Transverse colon (tissue), 4 donors: ENCODE measurements at places on chromosomes 7 and 10.

- no peak for DNase-seq
- no peak overlapping the region for H3K27ac ChIP-seq
- no peaks in the 10 kb centered on the region for H3K36me3 ChIP-seq
Observed at GRCh38 chr7:94253686-94254085, 141.0 kb upstream of the COL1A2 start.

DNA sequence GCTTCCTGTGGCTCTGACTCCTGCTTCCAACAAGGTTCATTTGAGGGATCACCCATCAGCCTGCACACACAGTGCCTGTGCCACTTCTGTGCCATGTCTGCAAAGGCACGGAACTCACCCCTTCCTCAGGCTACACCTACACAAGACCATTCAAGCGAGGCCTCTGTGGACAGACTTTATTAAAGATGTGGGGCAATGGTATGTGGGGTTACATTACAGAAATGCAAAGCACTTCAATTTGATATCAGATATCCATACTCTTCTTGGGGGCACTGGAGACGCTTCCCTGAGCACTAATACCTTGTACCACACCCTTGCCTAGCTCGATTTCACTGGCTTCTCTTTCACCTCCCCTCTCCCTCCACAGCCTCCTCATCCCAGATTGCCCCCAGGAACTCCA is 84.4 kb upstream of the FGL2 start:
- H3K4me3 ChIP-seq: no peak overlapping the region
- no peaks in the 10 kb centered on the region for H3K4me1 ChIP-seq
- no peak for DNase-seq
- H3K27me3 ChIP-seq: no peaks in the 10 kb centered on the region
- no peak overlapping the region for H3K27ac ChIP-seq
- no peaks in the 10 kb centered on the region for H3K36me3 ChIP-seq

DNA sequence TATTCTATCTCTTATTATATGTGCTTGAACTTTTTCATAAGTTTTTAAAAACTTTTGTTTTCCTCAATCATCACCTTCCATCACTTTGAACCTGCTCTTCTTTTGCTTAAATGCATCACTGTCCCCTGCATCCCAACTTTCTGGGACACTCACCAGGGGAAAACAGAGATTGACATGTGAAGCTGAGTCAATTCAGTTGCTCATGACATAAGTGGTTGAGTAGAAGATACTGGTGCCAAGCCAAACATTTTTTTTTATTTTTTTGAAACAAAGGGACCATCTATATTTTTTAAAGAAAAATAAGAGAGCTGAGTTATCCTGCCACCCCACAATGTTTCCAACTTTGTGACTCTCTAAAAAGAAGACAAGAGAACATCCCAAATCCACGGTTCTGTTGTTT is 61.8 kb upstream of the AHR start:
- H3K4me3 ChIP-seq: no peak overlapping the region
- no peaks in the 10 kb centered on the region for H3K36me3 ChIP-seq
- H3K27me3 ChIP-seq: no peaks in the 10 kb centered on the region
- H3K27ac ChIP-seq: no peak overlapping the region
- H3K4me1 ChIP-seq: peaks cover 8% of the 10 kb centered on the region

- H3K27me3 ChIP-seq: no peaks in the 10 kb centered on the region
- peak overlapping the region; percentile 88 for H3K4me3 ChIP-seq
- peak; percentile 31 for DNase-seq
- peaks cover 8% of the 10 kb centered on the region for H3K4me1 ChIP-seq
- peaks cover 8% of the 10 kb centered on the region for H3K36me3 ChIP-seq
Observed at GRCh38 chr10:3172081-3172445, 519 bp downstream of the PITRM1 start.

- no peaks in the 10 kb centered on the region for H3K27me3 ChIP-seq
- H3K4me1 ChIP-seq: peaks cover 15% of the 10 kb centered on the region
- peak overlapping the region; percentile 99 for H3K27ac ChIP-seq
- H3K36me3 ChIP-seq: no peaks in the 10 kb centered on the region
- DNase-seq: no peak
Observed at GRCh38 chr7:33061282-33061937, 1.2 kb downstream of the NT5C3A start.

GRCh38 chr7:106049139-106049752 is 62.9 kb downstream of the SYPL1 start:
- no peaks in the 10 kb centered on the region for H3K36me3 ChIP-seq
- no peaks in the 10 kb centered on the region for H3K27me3 ChIP-seq
- H3K4me3 ChIP-seq: no peak overlapping the region

- H3K4me1 ChIP-seq: no peaks in the 10 kb centered on the region
- no peak overlapping the region for H3K4me3 ChIP-seq
- H3K27ac ChIP-seq: no peak overlapping the region
- H3K27me3 ChIP-seq: no peaks in the 10 kb centered on the region
- DNase-seq: no peak
- H3K36me3 ChIP-seq: no peaks in the 10 kb centered on the region
Observed at GRCh38 chr7:49255054-49255453, 330.7 kb downstream of the CDC14C start.

DNA sequence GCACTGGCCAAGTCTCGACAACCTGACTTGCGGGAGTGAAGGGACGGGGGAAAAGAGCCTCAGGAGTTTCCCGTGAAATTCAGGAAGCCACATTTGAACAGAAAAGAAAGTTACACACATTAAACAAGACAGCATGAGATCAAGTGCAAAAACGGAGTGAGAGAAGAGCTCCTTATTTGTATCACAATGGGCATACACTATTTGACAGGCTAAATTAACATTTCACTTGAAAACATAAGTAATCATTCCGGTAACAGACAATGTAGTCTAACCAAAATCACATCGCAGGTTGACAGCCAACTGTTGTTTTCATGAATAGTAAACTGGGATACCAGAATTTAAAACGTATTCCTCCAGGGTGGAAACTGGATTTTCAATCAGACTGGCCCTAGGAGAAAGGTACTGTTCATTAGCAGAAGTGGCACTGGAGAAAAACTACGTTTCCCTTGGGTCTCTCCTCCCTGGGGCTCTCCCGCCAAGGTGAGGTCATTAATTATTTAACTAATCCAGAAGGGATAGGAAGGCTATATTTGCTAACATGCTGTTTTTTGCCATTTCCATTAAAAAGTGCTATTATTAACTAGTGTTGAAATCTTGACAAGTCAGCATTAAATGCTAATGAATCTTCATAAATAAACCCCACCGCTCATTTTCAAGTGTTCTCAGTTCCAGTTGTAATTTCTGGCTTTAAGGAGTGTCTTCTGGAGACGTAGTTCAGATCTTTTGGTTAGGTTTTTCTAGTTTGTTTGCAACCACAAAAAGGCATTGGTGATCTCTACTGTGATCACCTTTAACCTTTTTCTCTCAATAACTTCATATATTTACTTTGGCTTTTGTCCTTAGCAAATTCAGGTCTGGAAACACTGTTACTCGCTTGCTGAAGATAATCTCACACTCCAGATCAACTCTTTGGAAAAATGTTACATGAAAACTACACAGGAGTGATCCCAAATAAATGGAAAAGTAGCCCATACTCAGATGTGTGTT is 25.1 kb downstream of the RHEB start:
- no peak overlapping the region for H3K27ac ChIP-seq
- no peak for DNase-seq
- H3K36me3 ChIP-seq: no peaks in the 10 kb centered on the region
- H3K27me3 ChIP-seq: no peaks in the 10 kb centered on the region

GRCh38 chr10:20147684-20148083 is 331.5 kb downstream of the PLXDC2 start:
- DNase-seq: no peak
- no peaks in the 10 kb centered on the region for H3K27me3 ChIP-seq
- H3K27ac ChIP-seq: no peak overlapping the region

- DNase-seq: no peak
- H3K4me3 ChIP-seq: no peak overlapping the region
- H3K27me3 ChIP-seq: no peaks in the 10 kb centered on the region
- no peak overlapping the region for H3K27ac ChIP-seq
Observed at GRCh38 chr10:64060389-64060788, 539.2 kb downstream of the REEP3 start.

DNA sequence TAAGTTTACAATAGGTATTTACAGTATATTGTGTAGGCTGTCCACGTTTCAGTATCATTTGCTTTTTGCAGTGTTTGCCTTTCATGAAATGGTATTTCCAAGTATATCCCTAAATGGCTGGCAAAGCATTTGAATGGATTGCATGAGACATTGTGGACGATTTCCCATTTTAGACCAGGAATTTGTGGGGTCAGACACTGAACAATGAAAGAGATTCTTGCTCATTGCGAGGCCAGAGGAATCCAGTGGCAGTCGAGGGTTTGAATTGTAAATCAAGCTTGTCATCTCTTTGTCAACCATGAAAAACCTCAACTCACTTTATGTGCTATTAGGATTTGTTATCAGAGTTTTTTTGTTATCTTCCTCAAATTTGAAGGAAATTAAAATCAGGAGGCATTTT is 70.8 kb downstream of the CREB5 start:
- no peaks in the 10 kb centered on the region for H3K27me3 ChIP-seq
- no peak overlapping the region for H3K4me3 ChIP-seq
- no peaks in the 10 kb centered on the region for H3K36me3 ChIP-seq
- DNase-seq: no peak

DNA sequence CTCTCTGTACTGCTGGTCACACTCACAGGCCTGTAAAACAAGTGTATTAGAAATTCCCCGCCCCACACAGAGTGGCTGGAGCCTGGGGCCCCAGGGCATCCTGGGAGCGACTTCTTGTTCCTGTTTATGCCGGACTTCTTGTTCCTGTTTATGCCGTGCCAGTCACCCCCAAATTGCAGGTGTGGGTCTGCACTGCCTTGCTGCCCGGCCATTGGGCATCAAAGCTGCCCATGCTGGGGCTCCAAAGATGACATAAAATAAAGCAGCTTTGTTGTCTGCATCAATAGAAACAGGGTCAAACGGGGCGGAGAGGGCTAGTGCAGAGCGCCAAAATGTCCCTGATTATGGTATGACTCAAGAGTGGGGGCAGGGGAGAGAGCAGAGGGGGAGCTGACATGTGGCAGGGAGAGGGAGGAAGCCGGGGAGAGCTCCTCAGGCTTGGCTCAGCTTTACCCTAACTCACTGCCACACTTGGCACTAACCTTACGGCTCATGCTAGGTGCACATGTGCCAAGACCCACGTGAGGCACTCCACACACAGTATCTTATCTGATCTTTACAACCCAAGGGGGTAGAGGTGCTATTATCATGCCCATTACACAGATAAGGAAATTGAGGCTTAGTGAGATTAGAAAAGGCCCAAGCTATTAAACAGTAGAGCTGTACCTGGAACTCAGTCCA is 98.4 kb downstream of the PIP4K2A start:
- peak; percentile 65 for DNase-seq
- no peaks in the 10 kb centered on the region for H3K27me3 ChIP-seq

GRCh38 chr7:81187753-81188152 is 268.9 kb upstream of the SEMA3C start:
- H3K27ac ChIP-seq: no peak overlapping the region
- DNase-seq: no peak
- no peaks in the 10 kb centered on the region for H3K36me3 ChIP-seq
- H3K4me3 ChIP-seq: no peak overlapping the region

- no peaks in the 10 kb centered on the region for H3K4me1 ChIP-seq
- no peak overlapping the region for H3K27ac ChIP-seq
- H3K27me3 ChIP-seq: no peaks in the 10 kb centered on the region
- H3K36me3 ChIP-seq: no peaks in the 10 kb centered on the region
Observed at GRCh38 chr7:8092140-8092539, 123.5 kb downstream of the GLCCI1 start.

- H3K4me3 ChIP-seq: no peak overlapping the region
- peak; percentile 41 for DNase-seq
- peak overlapping the region; percentile 65 for H3K27ac ChIP-seq
- H3K36me3 ChIP-seq: peaks cover 15% of the 10 kb centered on the region
- H3K27me3 ChIP-seq: no peaks in the 10 kb centered on the region
Observed at GRCh38 chr7:158782761-158783401, 46.4 kb downstream of the ESYT2 start.

GRCh38 chr10:6678956-6679355 is 98.9 kb upstream of the PRKCQ start:
- H3K27ac ChIP-seq: no peak overlapping the region
- DNase-seq: no peak
- H3K27me3 ChIP-seq: peaks cover 13% of the 10 kb centered on the region
- H3K4me3 ChIP-seq: no peak overlapping the region
- no peaks in the 10 kb centered on the region for H3K36me3 ChIP-seq

- DNase-seq: no peak
- no peak overlapping the region for H3K4me3 ChIP-seq
- no peaks in the 10 kb centered on the region for H3K4me1 ChIP-seq
- H3K27ac ChIP-seq: no peak overlapping the region
Observed at GRCh38 chr7:154546946-154547587, 455.9 kb downstream of the PAXIP1 start.

DNA sequence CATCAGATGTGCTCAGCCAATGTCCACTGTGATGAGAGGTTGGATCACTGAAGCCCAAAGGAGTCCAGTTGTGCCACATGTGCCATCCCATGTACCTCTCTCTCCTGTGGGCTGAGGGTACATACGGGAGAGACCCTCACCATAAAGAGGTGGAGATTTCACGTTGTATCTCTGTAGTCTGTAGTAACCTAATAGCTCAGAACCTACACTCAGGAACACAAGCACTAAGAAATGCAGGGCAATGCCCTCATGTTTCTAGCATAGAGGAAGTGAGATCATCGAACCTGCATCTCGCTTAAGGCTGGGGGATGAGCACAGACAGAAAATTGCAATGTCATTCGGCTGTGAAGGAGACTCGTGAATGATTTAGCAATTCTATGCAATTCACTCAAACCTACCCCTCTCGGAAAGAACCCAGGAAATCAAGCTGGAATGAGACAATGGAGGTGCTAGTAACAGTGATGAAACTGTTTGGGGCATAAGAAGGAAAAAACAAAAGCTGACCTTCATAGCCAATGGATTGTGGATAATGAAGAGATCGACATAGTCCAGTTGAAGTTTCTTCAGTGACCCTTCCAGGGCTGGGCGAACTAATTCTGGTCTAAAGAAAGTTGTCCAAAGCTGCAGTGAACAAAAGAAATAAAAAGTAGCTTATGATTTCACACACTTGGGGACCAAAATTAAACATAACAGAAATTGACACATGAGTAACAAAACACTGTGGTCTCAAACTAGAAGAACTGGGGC is 80.3 kb upstream of the UCN3 start:
- no peaks in the 10 kb centered on the region for H3K4me1 ChIP-seq
- DNase-seq: no peak
- no peak overlapping the region for H3K27ac ChIP-seq
- no peak overlapping the region for H3K4me3 ChIP-seq
- no peaks in the 10 kb centered on the region for H3K36me3 ChIP-seq
- no peaks in the 10 kb centered on the region for H3K27me3 ChIP-seq

GRCh38 chr10:102140913-102141540 is 8.2 kb downstream of the PPRC1 start:
- no peak for DNase-seq
- no peak overlapping the region for H3K27ac ChIP-seq
- no peaks in the 10 kb centered on the region for H3K36me3 ChIP-seq

GRCh38 chr7:102152672-102153598 is 133.7 kb upstream of the SH2B2 start:
- H3K36me3 ChIP-seq: no peaks in the 10 kb centered on the region
- no peaks in the 10 kb centered on the region for H3K27me3 ChIP-seq
- no peak overlapping the region for H3K4me3 ChIP-seq
- no peak for DNase-seq

GRCh38 chr7:65390588-65390987 is 16.9 kb downstream of the ZNF92 start:
- H3K36me3 ChIP-seq: peaks cover 21% of the 10 kb centered on the region
- H3K27me3 ChIP-seq: no peaks in the 10 kb centered on the region
- H3K4me3 ChIP-seq: no peak overlapping the region
- H3K27ac ChIP-seq: no peak overlapping the region
